ENCODE measurements at places on chromosomes 2 and 18.

GRCh38 chr2:120526047-120526562, 180.2 kb downstream of the INHBB start:
- DNase-seq: no peak

GRCh38 chr2:70362661-70363060, 60.8 kb upstream of the FAM136A start:
- DNase-seq: no peak

GRCh38 chr18:12470382-12471075, 62.8 kb downstream of the PRELID3A start:
- no peak for DNase-seq

DNA sequence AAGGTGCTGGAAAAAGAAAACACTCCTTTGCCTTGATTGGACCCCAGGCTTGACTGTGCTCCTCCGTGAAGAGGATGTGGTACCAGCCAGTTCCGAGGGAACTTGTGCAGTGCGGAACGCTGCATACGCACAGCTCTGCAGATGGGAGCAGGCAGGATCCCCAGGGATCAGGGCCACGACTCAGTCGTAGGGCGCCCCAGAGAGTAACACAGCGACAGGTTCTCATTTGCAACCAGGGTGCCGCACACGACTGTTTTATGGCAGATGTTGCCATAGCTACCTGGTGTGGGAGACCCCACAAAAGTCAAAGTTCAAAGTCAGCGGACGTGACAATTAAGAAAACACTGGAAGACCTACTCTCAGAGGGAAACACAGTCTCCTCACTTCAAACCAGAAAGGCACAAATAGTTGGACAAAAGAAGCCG, 779 bp downstream of the MALL start:
- DNase-seq: no peak

DNA sequence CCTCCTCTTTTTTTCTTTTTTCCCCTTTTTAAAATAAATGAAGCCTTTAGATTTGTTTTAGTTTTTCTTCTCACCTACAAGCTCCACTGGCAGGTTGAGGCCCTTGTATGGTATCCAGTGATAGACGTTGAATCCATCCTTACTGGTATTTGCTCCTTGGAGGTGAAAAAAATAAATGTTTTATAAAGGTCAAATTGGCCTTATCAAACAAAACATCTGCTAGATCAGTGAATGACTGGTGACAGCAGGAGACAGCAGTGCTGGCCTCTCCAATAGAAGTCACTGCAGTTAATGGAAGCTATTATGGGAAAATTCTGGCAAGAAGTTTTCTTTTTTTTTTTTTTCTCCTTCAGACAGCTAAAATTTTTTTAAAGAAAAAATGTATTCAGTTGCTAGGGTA, 12.6 kb upstream of the SP9 start:
- no peak for DNase-seq

- DNase-seq: no peak
Observed at GRCh38 chr2:29733965-29734364, 187.4 kb downstream of the ALK start.

GRCh38 chr2:190513877-190514276, 20.6 kb downstream of the NEMP2 start:
- no peak for DNase-seq

DNA sequence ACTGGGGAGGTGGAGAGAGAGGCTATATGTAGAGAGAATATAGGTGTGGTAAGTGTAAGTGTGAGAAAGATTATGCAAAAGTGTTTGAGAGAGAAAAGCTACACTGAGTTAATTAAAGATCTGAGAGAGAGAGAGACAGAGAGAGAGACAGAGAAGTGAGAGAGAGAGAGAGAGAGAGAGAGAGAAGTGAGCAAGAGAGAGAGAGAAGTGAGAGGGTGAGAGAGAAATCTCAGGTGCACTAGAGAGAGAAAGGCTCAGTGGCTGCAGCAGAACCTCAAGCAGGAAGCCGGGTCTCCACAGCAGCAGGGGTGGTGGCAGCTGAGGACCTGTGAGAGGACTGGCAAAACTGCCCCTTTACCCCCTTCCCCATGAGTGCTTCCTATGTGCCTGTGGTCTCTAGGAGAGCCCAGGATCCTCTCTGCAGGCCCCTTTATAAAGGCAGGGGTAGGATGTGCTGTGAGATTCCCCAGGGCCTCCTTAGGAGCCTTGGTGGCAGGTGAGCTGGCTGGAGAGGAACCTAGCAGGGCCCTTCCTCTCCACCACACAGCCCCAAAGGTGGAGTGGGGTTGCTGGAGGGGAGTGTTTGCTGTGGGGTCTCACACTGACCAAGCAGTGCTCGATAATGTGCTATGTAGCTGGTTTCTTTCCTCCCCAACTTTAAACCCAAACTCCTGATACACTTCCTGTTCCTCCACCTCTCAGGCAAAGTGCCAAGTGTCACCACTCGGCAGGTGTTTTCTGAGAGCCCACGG, 52.6 kb downstream of the SLC4A5 start:
- peak; percentile 23 for DNase-seq
